ENCODE measurements at places on chromosomes 16 and 17.

DNA sequence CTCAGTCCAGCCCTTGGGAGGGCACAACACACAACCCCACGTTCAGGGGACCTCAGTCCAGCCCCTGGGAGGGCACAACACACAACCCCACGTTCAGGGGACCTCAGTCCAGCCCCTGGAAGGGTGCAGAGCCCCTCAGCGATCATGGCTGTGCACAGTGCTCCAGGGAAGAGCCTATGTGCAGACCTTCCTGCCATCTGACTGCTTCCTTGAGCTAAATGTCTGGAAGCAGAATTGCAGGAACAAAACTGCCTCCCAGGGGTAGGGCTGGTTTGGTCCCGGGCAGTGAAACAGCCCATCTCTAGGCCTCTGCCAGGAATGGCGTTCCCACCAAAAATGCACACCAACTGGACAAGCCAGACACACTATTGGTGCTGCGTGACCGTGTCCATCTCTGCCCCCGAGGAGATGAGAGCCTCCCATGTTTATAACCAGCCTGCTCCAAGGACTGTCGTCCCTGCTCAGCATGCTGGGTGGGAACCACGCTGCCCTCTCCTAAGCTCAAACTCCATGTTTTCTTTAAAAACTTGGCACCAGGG lies 44.0 kb downstream of the ZNF276 start:
- DNase-seq, result no peak

GRCh38 chr16:79882340-79883005 lies 281.9 kb upstream of the MAF start:
- no peak for DNase-seq

DNA sequence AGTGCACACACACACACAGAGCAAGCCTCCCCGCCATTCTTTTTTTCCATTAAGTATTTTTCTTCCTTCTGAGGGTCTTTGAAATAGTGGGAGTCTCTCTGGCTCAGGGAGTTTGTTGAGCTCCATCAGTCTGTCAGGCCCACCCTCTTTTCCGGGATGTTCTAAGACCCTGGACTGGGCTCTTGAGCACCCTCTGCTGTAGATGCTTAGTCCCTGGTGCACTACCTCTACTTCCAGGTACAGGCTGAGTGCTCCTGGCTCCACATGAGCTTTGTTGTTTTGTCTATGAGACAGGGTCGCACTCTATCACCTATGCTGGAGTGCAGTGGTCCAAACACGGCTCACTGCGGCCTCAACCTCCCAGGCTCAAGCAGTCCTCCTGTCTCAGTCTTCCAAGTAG lies 20.7 kb downstream of the LIMD2 start:
- no peak for DNase-seq

DNA sequence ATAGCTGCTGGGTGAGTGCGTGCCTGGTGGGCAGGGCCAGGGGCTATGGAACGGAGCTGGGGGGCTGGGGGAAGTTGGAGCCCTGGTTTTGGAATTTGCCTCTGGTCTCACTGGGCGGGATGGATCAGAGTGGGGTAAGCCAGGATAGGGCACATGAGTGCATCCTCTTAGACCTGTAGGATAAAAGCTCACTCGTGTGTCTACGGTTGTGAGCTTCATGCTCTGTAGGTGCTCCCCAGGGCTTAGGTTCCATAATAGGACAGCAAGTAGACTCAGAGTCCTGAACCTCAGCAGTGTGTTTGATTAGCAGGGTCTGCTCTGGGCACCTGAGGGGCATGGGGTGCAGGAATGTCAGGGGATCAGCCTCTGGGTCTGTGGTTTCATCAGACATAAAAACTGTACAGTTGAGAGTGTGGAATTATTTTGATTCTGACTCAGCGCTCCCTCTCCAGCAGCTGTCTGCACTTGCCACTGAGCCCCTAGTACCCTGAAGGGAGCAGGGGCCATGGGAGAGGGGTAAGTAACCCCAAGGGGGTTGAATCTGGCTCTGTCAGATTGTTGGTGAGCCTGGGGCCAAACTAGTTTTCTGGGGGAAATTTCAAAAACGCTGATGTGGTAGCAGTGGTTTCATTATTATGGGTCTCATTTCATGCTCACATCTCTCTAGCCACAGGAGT lies 84.2 kb upstream of the LGALS9 start:
- no peak for DNase-seq

GRCh38 chr17:14838567-14838966 lies 426.6 kb downstream of the PMP22 start:
- DNase-seq, result no peak

GRCh38 chr17:81911277-81911961 lies at the start of gene PCYT2:
TSS of gene PCYT2 (minus strand) at chr17:81911399. CDS start at chr17:81911355, 44 bp downstream.
- no peak for DNase-seq

- DNase-seq, result no peak
Observed at GRCh38 chr17:80852476-80853015, 139.1 kb upstream of the CHMP6 start.

DNA sequence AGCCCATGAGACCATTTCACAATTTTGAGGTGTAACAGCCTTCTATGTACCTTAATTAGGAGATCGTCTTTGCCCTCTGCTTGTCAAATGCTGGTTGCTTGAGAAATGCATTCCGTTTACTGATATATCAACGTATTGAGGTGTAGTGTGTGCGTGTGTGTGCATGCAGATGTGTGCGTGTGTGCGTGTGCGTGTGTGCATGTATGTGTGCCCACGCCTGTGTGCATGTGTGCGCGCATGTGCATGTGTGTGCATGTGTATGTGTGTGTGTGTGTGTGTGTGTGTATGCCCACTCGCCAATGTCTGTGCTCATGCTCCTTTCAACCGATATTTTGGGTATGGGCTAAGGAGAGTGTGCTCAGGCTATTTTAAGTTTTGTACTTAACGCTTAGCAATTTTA lies 81.5 kb upstream of the ZFHX3 start:
- no peak for DNase-seq

DNA sequence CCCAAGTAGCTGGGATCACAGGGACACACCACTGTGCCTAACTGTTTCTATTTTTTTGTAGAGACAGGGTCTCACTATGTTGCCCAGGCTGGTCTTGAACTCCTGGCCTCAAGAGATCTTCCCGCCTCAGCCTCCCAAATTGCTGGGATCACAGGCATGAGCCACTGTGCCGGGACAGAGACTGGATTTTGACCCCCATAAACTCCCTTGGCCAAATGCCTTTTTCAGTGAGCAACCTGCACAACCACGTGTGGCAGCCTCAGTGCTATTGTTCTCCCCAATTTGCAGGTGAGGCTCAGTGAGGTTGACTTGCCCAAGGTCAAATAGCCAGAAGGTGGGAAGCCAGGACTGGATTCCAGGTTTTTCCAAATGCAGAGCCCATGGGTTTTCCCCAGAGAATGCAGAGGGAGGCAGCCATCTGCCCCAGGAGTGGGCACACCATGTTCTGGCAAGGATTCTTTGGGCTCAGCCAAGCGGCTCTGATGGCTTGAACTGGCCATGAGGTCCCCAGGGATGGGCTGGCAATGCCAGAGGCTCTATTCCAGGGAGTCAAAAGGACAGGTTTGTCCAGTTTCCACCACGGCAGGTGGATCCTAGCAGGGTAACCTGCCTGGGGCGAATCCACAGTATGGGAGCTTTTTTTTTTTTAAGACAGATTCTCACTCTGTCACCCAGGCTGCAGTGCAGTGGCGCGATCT lies 1.8 kb downstream of the IL27 start:
- DNase-seq, result no peak

- no peak for DNase-seq
Observed at GRCh38 chr17:74117999-74118421, 85.5 kb upstream of the RPL38 start.

GRCh38 chr16:80557037-80557436 lies 16.2 kb downstream of the DYNLRB2 start:
- DNase-seq, result no peak

GRCh38 chr17:2946144-2946543 lies 117.3 kb downstream of the OR1D5 start:
- DNase-seq, result no peak

DNA sequence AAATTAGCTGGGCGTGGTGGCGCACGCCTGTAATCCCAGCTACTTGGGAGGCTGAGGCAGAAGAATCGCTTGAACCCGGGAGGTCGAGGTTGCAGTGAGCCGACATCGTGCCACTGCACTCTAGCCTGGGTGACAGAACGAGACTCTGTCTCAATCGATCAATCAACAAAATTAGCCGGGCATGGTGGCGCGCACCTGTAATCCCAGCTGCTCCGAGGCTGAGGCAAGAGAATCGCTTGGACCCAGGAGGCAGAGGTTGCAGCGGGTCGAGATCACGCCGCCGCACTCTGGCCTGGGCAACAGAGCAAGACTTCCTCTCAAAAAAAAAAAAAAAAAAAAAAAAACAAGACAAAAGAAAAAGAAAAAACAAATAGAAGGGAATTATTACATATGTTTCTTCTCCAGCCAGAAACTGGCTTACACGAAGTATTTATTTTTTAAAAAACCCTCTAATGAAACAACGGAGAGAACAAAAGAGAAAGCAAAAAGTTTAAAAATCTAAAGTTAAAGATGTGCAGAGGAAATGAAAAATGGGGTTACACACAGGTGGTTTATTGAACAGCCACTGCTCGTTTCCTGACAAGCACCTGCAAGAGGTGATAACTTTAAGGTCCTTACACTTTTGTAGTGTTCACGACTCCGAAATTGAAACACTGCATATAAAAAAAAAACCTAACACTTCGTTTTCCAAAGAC lies 1.4 kb downstream of the SYNRG start:
- DNase-seq, result peak; percentile 6

- DNase-seq, result no peak
Observed at GRCh38 chr16:74868501-74868900, 93.9 kb upstream of the FA2H start.

DNA sequence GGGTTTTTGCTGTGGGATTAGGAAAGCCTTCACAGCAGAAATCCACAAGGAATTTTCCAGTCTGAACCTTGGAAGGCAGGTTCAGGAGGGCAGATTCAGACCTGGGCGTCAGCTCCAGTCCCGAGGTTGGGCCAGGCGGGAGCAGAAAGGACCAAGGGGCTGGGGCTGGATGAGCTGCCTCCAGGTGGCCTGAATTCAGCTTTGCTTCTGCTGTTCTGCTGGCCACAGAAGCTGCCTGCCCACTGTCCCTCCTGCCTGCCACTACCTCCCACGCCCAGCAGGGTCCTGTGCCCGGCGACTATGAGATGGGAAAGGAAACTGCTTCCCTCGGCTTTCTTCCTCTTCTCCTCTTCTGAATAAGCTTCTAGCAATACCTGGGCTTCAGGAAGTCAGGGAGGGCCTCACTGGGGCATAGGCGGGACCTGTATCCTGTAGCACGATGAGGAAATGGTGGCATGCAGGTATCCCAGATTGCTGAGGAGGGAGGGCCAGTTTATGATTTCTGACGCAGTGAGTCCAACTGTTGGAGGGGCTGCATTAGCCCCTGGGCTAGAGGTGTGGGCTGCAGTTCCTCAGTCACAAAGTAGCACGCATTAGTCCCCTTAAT lies 18.4 kb downstream of the TBX4 start:
- no peak for DNase-seq

- DNase-seq, result no peak
Observed at GRCh38 chr16:31869511-31870201, 4.0 kb upstream of the ZNF267 start.

DNA sequence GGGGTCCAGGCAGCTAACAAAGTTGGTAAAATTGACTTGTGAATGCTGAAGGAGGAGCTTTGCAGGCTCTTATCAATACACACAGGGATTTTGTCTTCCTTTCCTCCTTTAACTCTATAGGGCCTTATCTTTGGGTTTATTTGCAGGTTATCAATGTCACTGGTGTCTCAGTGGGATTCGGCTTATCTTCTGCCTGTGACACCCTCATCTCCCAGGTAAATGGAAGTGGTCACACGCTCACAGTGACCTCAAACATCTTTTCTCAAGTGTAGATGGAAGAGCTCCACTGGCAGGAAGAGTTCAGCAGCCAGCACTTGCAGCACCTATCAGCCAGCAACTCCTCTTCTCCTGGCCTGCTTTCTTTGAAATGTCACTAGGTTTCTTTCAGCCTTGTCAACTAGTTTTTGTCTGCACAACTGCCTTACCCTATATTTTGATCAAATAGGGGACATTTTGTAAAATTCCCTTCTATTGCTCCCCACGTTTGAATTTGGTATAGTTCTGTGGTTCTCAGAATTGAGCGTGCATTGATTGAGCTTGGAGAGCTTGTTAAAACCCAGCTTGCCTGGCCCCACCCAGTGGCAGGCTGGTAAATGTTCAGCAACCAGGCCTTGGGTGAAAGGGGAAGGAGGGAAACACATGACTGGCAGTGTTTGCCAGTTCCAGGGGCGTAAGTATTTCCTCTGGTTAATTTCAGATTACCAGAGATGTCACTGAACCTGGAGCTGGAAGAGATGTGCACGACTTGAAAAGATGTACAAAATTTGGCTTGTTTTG lies 12.8 kb downstream of the SLC47A1 start:
- no peak for DNase-seq

- no peak for DNase-seq
Observed at GRCh38 chr17:62712171-62712581, 84.7 kb downstream of the MRC2 start.

- DNase-seq, result no peak
Observed at GRCh38 chr16:80681436-80681835, 123.0 kb downstream of the CDYL2 start.

DNA sequence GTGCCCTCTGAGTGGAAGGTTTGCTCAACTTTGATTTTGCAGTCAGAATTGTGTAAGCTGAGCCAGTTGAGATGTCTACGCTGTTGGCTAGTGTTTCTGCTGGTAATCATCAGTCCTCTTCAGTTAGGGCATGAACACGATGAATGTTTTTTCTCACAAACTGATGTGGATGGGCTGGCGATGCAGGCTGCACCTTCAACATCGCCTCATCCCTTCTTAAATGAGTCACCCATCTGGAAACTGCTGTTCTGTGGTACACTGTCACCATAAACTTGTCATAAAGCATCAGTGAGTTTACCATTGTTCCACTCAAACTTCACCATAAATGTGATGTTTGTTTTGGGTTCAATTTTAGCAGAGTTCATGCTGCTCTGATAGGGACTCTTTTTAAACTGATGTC lies 8.4 kb downstream of the C16orf95 start:
- DNase-seq, result no peak

GRCh38 chr16:4114257-4115208 lies 1.7 kb downstream of the ADCY9 start:
- no peak for DNase-seq

DNA sequence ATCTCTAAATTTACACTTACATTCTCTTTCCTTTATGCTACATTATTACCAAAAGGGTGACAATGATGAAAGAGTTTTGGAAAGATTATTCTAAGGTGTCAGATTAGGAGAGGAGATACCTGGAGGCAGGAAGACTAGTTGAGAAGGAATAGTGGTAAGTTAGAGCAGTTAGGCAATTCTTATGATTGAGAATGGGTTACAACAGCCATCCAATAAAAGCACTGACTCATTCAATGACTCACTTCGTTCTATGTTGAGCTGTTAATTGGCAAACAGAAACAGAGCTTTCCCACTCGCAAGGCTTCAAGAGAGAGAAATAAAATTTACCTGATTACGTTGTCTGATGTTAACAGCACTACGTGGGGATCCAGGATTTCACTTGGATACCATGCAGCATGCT lies 5.8 kb downstream of the NUP88 start:
- DNase-seq, result no peak

- DNase-seq, result no peak
Observed at GRCh38 chr16:86529160-86529559, 18.8 kb downstream of the FOXF1 start.

- DNase-seq, result no peak
Observed at GRCh38 chr17:33444731-33445130, 151.6 kb upstream of the ASIC2 start.

GRCh38 chr16:24360936-24361335 lies 104.8 kb downstream of the CACNG3 start:
- DNase-seq, result no peak

- no peak for DNase-seq
Observed at GRCh38 chr16:68939692-68940320, 96.5 kb downstream of the TANGO6 start.
